Right atrium auricular region (tissue), 2 donors: ENCODE measurements at places on chromosomes 7 and 10. TPM values are rescaled to one million over a fixed set of nuclear protein-coding genes. Genes with fewer than 3 reads are reported as not detected.

PITX3 gene
- 0.28 TPM for total RNA-seq

FZD8 gene
- 6.0 TPM for total RNA-seq

VIPR2 gene
- total RNA-seq = 13.4 TPM

FKBP6 gene
- total RNA-seq = not detected

GIMAP5 gene
- total RNA-seq = 14.5 TPM

TMEM213 gene
- not detected for total RNA-seq

ZNF92 gene
- 5.5 TPM for total RNA-seq

ZP3 gene
- total RNA-seq = 3.4 TPM

DNA sequence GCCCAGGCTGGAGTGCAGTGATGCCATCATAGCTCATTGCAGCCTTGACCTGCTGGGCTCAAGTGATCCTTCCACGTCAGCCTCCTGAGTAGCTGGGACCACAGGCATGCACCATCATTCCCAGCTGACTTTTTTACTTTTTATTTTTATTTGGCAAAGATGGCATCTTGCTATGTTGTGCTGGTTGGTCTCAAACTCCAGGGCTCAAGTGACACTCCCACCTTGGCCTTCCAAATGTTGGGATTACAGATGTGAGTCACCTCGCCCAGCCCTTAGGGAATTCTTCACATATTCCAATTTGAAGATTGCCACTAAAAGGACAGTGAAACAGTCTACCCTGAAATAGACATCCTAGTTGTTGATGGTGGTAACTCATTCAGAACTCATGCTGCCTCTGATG is 27.7 kb downstream of the SUGCT start:
- no peaks in the 10 kb centered on the region for H3K27me3 ChIP-seq
- no peak for DNase-seq
- no peak overlapping the region for H3K4me3 ChIP-seq
- H3K4me1 ChIP-seq = no peaks in the 10 kb centered on the region
- H3K27ac ChIP-seq = no peak overlapping the region

GRCh38 chr7:39313974-39314373 is 252.2 kb upstream of the YAE1 start:
- DNase-seq = no peak
- H3K4me1 ChIP-seq = no peaks in the 10 kb centered on the region
- no peak overlapping the region for H3K27ac ChIP-seq
- no peak overlapping the region for H3K4me3 ChIP-seq
- no peaks in the 10 kb centered on the region for H3K36me3 ChIP-seq

DNA sequence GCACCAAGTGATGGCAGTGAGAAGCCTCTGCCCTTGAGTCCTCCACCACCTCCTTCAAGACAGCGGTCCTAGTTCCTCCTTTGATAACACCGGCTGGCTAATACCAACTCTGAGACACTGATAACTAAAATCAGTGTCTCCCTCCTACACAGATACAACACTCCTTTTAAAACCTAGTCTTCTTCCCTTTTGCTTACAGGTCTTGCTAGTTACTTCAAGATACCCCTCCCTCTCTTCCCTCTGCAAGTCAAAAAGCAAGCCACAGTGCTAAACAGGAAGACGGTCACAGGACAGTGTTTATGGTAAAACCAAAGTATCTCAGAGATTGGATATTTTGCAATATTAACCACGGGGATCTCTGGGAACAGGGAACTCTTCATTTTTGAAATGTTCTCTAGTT is 4.6 kb downstream of the AKR1B1 start:
- H3K27me3 ChIP-seq = no peaks in the 10 kb centered on the region
- no peak overlapping the region for H3K4me3 ChIP-seq
- H3K4me1 ChIP-seq = no peaks in the 10 kb centered on the region
- peaks cover 27% of the 10 kb centered on the region for H3K36me3 ChIP-seq
- DNase-seq = no peak

GRCh38 chr7:110881721-110882120 is 209.2 kb upstream of the LRRN3 start:
- H3K4me3 ChIP-seq = no peak overlapping the region
- no peaks in the 10 kb centered on the region for H3K4me1 ChIP-seq
- no peaks in the 10 kb centered on the region for H3K36me3 ChIP-seq
- DNase-seq = no peak

GRCh38 chr7:82335001-82335400 is 108.6 kb downstream of the CACNA2D1 start:
- DNase-seq = no peak
- no peak overlapping the region for H3K27ac ChIP-seq
- no peaks in the 10 kb centered on the region for H3K36me3 ChIP-seq
- no peaks in the 10 kb centered on the region for H3K27me3 ChIP-seq
